ENCODE measurements at places on chromosomes 12 and 14.

- no peak overlapping the region for H3K27ac ChIP-seq
- no peak overlapping the region for H3K4me3 ChIP-seq
- no peak for DNase-seq
- H3K4me1 ChIP-seq, result peaks cover 4% of the 10 kb centered on the region
Observed at GRCh38 chr14:80518173-80518572, 306.9 kb upstream of the DIO2 start.

GRCh38 chr14:32039401-32040030 lies 37.6 kb upstream of the ARHGAP5 start:
- H3K36me3 ChIP-seq, result no peaks in the 10 kb centered on the region
- H3K4me3 ChIP-seq, result no peak overlapping the region
- no peaks in the 10 kb centered on the region for H3K27me3 ChIP-seq
- H3K4me1 ChIP-seq, result no peaks in the 10 kb centered on the region
- H3K27ac ChIP-seq, result no peak overlapping the region

GRCh38 chr12:71558445-71558844 lies 105.2 kb downstream of the ZFC3H1 start:
- H3K27me3 ChIP-seq, result no peaks in the 10 kb centered on the region
- H3K4me1 ChIP-seq, result no peaks in the 10 kb centered on the region

DNA sequence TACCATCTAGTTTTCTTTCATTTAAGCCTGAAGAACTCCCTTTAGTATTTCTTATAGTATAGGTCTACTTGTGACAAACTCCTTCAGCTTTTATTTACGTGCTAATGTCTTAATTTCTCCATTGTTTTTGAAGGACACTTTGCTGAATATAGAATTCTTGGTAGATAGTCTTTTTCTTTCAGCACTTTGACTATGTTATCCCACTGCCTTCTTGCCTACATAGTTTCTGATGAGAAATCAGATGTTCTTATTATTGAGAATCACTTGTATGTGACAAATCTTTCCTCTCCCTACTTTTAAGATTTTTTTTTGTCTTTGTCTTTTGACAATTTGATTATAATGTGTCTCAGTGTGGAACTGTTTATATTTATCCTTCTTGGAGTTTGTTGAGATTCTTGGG lies 5.1 kb upstream of the MIS18BP1 start:
- no peaks in the 10 kb centered on the region for H3K4me1 ChIP-seq
- no peak overlapping the region for H3K4me3 ChIP-seq
- no peaks in the 10 kb centered on the region for H3K27me3 ChIP-seq
- H3K36me3 ChIP-seq, result no peaks in the 10 kb centered on the region
- no peak for DNase-seq
- no peak overlapping the region for H3K27ac ChIP-seq

GRCh38 chr14:100075681-100076080 lies 10.5 kb downstream of the EVL start:
- no peak overlapping the region for H3K4me3 ChIP-seq
- no peak for DNase-seq
- H3K27me3 ChIP-seq, result no peaks in the 10 kb centered on the region
- H3K4me1 ChIP-seq, result peaks cover 56% of the 10 kb centered on the region
- H3K27ac ChIP-seq, result no peak overlapping the region

- no peak overlapping the region for H3K4me3 ChIP-seq
- no peak for DNase-seq
- H3K4me1 ChIP-seq, result no peaks in the 10 kb centered on the region
- no peaks in the 10 kb centered on the region for H3K27me3 ChIP-seq
- no peak overlapping the region for H3K27ac ChIP-seq
Observed at GRCh38 chr12:110179291-110179690, 55.1 kb downstream of the IFT81 start.

GRCh38 chr14:104361101-104361591 lies 218.4 kb upstream of the C14orf180 start:
- DNase-seq, result no peak
- H3K4me3 ChIP-seq, result no peak overlapping the region
- peaks cover 17% of the 10 kb centered on the region for H3K4me1 ChIP-seq
- H3K27ac ChIP-seq, result no peak overlapping the region

GRCh38 chr14:72745991-72746980 lies 147.6 kb downstream of the DPF3 start:
- no peaks in the 10 kb centered on the region for H3K4me1 ChIP-seq
- DNase-seq, result no peak
- H3K36me3 ChIP-seq, result no peaks in the 10 kb centered on the region
- H3K4me3 ChIP-seq, result no peak overlapping the region
- no peaks in the 10 kb centered on the region for H3K27me3 ChIP-seq
- no peak overlapping the region for H3K27ac ChIP-seq

GRCh38 chr14:56065621-56066290 lies 52.5 kb upstream of the PELI2 start:
- H3K27me3 ChIP-seq, result no peaks in the 10 kb centered on the region
- H3K36me3 ChIP-seq, result no peaks in the 10 kb centered on the region
- no peak overlapping the region for H3K4me3 ChIP-seq
- no peaks in the 10 kb centered on the region for H3K4me1 ChIP-seq
- no peak for DNase-seq
- H3K27ac ChIP-seq, result no peak overlapping the region

DNA sequence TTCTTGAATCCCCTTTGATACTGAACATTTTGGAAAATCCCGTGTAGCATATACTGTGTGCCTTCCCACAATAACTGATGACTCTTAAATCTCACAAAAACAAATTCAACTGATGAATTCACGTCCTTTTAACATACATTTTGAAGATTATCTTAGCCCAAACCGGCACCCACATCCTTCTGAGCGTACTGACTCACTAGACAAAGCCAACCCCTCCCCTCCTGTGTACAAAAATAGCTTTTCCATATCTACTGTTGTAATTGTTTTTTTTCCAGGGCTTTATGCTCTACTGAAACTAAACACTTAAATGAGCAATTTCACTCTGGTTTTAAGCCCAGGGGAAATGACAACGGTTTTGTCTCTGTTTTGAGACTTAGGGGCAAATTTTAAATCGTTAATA lies 109.4 kb upstream of the ATF7IP start:
- H3K4me1 ChIP-seq, result peaks cover 46% of the 10 kb centered on the region
- H3K27me3 ChIP-seq, result no peaks in the 10 kb centered on the region
- no peaks in the 10 kb centered on the region for H3K36me3 ChIP-seq
- DNase-seq, result peak; percentile 53
- H3K27ac ChIP-seq, result peak overlapping the region; percentile 89

DNA sequence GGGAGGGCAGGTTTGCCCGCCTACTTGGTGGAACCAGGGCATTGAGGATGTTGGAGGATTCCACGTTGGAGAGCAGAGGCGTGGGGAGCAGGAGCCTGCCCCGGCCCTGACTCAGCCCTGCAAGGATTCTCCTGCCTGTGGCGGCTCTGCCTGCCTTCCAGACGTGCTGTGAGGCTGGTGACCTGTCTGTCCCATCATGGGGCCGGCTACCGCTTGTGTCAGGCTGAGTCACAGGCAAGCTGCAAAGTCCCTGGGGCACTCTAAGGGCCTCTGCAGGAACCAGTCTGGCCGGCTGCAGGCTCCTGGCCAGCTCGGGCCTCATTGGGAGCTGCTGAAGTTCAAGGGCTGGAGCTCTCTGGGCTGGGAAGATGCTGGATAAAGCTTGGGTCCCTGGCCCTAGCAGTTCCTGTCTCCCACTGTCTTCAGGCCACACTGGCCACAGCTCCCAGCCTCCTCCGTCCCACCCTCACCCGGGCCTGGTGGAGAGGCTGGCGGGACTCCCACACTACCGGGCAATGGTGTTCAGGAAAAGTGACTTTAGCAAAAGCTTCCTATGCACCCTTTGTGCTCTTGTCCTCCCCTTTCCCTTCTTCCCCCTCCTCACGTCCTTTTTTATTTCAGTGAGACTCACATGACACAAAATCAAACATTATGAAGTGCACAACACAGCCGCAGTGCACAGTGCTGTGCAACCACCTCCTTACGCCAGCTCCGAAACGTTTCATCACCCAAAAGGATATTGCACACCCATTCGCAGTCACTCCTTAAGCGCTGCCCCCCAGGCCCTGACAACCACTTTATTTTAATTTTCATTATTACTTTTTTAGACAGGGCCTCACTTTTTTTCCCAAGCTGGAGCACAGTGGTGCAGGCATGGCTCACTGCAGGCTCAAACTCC lies 22.0 kb upstream of the ULK1 start:
- no peak overlapping the region for H3K27ac ChIP-seq
- no peaks in the 10 kb centered on the region for H3K36me3 ChIP-seq
- no peaks in the 10 kb centered on the region for H3K27me3 ChIP-seq
- H3K4me1 ChIP-seq, result no peaks in the 10 kb centered on the region
